Activated T-cell treated with anti-CD3 and anti-CD28 coated beads, Interleukin-2, amount 50 U/mL, for 72 hours (primary cell): ENCODE measurements at places on chromosomes 2 and 18. TPM values are rescaled to one million over a fixed set of nuclear protein-coding genes. Genes with fewer than 3 reads are reported as not detected.

The CNGA3 gene
- not detected for total RNA-seq

The CDH19 gene
- not detected for total RNA-seq

The TAF4B gene
- total RNA-seq = 32.4 TPM

The LRRC30 gene
- total RNA-seq = not detected

The MATN3 gene
- not detected for total RNA-seq

The CTDP1 gene
- total RNA-seq = 103 TPM

The FBXO41 gene
- 19.8 TPM for total RNA-seq

The C2orf15 gene
- 1.9 TPM for total RNA-seq

The KYNU gene
- total RNA-seq = 0.35 TPM

GRCh38 chr2:42361728-42362283, 789 bp upstream of the COX7A2L start:
- DNase-seq = no peak

DNA sequence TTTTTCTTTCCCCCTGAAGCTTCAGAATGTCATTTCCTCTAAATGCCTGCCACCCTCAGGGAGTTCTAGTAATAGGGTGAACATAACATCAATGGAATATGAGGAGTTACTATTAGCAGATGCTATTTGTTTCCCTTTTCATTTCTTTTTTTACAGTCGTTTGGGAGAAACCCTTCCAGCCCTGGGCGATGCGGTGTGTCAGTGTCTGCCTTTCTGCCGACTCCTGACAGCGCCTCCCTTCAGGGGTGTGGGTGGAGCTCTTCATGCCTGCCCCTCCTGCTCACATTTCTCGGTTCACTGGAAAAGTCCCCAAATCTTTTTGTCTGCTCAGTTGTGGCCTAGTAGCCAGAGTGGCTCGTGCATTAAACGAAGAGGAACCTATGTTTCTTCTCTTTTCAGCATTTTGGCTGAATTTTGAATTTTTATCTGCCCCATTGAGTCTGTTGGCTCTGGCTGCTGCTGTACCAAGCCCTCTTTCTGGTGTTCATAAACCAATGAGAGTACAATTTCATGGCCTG, 72.3 kb downstream of the FMNL2 start:
- DNase-seq = peak; percentile 47

DNA sequence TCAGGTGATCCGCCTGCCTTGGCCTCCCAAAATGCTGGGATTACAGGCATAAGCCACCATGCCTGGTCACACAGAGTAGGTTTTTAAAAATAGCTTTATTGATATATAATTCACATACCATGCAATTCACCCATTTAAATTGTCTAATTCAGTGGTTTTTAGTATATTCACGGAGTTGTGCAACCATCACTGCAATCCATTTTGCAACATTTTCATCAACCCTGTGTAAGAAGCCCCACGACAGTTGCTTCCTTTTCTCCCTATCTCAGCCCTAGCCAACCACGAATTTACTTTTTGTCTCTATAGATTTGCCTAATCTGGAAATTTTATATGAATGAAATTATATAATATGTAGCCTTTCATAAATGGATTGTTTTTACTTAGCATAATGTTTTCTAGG, 266.4 kb downstream of the NAPG start:
- DNase-seq = no peak

DNA sequence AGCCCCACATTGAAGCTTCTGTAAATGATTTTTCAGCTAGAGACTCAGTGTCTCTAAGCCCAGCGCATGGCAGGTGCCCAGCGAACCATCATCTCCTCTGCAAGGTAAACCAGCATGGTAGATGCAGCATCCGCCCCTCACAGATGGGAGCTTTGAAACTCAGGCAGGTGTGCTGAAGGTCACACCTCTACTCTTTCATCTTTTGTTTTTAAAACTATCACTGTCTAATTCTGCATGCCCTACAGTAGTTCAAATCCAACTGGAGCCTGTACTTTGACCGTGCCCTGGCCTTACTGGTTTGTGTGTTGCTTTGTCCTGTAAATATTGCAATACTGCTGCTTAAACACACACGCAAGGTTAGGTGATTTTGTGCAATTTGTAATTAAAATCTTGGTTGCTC, 831.1 kb downstream of the GALR1 start:
- DNase-seq = no peak

DNA sequence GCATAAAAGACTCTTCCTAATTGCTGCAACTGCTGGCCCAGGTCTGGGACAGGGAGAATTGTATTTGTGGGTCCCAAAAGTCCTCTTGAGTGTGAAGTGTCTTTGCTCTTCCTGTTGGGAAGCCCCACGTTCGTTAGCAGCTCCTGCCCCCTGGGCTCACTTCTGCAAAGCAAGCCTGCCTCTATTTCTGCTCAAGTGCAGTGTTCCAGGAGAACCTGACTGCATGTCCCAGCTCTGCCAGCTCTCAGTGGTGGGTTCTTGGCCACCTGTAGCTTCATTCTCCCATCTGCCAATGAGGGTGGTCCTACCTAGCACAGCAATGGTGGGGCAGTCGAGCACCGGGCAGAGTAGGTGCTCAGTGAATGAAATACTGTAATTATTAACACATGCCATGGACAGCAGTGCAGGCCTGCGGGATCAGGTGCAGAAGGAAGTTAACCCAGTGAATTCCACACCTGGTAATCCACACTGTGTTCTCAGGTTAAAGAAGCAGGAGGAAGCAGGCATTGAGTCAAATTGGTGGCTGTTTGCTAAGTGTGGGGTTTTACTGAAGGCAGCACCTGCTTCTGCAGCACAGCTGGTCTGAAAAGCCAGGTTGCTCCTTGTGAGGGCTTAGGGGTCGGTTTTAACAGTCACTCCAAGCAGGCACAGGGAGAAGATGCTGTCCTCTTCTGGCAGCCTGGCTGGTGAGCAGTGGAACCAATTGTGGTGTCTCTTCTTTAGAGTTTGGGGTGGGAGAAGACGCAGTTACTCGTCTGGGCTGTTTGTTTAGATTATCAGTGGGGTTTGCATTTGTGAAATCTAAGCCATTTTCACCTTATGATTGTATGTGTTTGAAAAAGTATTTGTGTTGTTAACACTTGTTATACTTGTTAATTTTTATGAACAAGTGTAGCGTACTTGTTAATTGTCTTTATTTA, 54.3 kb downstream of the DGKD start:
- DNase-seq = no peak

DNA sequence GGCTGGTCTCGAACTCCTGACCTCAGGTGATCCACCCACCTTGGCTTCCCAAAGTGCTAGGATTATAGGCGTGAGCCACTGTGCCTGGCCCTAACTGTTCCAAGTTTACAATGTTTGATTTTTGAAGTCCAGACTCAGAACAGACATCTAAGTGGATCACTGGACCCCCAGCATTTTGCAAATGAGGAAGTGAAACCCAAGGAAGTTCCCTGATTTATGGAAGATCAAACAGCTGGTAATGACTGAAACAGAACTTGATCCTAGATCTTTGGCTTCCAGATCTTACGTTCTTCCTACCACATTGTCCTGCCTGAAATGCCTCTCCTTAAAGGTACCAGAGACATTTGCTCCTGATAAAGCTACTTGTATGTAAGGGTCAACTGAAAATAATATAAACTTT, 58.3 kb upstream of the NCOA1 start:
- DNase-seq = no peak

DNA sequence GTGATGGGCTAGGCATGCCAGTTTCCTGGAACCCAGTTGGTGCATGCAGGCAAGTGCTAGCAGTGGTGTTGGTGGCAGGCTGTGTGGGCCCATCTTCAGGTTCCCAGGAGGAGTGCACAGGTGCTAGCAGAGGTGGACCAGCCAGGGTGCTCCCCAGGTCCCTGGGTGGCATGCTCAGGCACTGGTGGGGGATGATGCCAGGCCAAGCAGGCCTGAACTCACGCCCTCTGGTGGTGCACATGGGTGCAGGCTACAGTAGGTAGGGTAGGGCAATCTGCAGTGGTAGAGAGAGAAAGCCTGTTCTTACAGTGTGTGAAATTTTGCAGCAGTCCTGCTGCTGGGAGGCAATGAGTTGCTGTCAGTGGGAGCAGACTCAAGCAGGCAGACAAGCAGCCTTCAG, 1651.8 kb downstream of the DPP10 start:
- DNase-seq = no peak

DNA sequence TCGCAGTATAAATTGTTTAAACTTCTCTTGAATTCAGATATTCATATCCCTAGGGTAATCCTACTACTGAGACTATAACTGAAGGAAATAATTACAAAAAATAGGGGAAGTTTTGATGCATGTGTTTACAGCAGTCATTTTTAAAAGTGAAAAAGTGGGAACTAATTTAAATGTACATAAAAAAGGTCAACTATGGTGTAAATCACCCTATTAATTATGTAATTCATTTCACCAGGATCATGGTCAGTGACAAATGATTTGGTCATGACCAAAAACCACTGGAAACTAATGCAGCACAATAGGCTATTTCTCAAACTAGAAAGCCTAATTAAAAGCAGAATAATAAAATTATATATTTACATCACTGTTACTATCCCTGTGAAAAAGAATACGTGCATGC, 5.0 kb upstream of the CNGA3 start:
- DNase-seq = no peak

GRCh38 chr2:27092696-27093429, 6.3 kb downstream of the KHK start:
- DNase-seq = no peak

DNA sequence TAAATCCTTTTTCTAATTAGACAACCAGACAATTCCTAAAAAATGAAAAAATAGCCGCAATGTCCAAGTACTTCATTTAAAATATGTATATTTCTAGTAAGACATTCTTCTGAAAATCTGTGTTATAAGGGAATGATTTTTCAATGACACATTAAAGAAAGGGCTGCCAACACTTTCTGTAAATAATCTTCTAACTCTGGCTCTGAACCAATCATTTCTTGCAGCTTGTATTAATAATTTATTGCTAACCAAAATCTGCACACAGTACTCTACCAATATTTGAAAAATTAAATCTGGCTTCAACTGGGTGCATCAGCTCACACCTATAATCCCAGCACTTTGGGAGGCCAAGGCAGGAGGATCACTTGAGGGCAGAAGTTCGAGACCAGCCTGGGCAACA, 8.3 kb downstream of the NFU1 start:
- DNase-seq = no peak

GRCh38 chr18:68427951-68428401, 286.9 kb downstream of the TMX3 start:
- no peak for DNase-seq

DNA sequence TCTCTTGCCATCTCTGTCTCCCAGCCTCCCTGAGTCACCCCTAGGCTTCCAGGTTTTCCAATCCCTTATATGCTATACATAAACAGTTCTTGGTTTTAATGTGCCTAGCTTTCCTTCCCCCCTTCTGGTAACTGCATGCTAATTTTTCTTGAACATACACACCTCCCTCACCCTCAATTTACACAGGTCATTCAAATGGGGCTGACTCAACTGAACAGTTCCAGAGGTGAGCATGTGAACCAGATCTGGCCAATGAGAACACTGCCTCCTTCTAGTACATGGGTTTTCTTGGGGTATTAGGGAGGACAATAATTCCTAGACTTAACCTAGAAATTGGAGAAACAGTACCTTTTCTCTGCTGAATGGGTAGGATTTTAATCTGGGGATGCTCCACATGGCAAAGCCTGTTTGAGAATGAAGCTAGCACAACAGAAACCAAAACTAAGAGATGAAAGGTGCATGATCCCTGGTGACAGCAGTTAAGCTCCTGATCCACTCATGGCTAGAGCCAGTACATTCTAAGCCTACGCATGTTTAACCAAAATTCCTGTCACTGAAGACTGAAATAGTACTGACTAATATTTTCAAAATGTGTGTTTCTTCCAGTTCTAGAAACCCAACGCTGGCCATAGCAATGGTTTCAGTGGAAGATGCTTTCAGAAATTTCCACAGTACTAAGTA, 11.8 kb downstream of the SLC25A12 start:
- no peak for DNase-seq

- DNase-seq = no peak
Observed at GRCh38 chr2:140604096-140604495, 1526.7 kb downstream of the LRP1B start.

- DNase-seq = no peak
Observed at GRCh38 chr18:8661754-8662559, 43.4 kb upstream of the MTCL1 start.
